SW480 (cell line): ENCODE measurements at places on chromosomes 7 and 10.

DNA sequence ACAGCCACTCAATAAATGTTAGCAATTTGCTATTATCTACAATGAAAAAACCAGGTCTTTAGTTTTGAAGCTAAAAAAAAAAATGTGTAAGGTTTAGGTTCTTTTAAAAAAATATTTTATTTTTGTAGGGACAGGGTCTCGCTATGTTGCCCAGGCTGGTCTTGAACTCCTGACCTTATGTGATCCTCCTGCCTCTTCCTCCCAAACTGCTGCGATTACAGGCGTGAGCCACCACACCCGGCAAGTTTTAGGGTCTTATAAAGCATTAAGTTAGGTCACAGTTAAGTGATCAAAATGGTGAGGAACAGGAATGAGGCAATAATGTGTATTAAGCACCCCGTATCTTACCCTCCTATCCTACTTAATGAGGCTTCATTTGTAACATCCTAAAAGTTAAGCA lies 774 bp downstream of the SEM1 start:
- DNase-seq = no peak

DNA sequence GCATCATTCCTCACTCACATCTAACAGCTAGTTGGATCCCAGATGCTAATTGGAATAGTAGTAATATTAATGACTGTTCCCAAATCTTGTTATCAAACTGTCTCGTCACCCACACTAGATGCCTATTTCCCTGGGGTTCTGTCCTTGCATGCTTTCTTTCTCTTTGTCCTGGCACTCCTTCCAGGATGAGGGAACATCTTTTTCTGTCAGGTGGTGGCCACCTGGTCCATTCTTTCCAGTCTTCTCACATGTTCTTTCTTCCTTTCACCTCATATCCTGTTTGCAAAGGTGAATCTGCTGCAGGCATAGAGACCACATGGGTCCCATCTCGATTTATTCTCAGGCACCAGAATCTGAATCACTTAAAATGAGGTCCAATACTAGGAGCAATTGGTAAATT lies 126.0 kb downstream of the CHN2 start:
- no peak for DNase-seq

- DNase-seq = peak; percentile 79
Measured at GRCh38 chr10:110600487-110601101, 33.1 kb downstream of the SMC3 start.

GRCh38 chr7:99191869-99192596 lies 15.9 kb downstream of the KPNA7 start:
- no peak for DNase-seq

DNA sequence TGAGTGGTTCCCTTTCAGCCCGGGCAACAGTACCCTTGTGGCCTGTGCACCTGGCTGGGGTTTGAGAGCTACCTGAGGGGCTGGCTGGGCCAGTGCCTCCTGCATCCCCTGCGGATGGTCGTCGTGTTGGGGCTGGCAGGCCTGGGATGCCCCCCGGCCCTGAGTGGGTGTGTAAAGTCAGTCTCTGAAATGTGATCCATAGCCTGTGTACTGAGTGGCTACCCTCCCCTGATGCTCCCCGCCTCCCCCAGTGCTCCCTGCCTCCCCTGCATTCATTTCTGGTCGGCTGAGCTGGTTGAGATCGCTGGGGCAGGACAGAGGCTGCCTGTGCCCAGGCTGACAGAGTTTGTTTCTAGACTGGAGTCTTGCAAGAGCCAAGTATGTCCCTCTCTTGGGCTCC lies 9.3 kb downstream of the ZNF316 start:
- DNase-seq = no peak

DNA sequence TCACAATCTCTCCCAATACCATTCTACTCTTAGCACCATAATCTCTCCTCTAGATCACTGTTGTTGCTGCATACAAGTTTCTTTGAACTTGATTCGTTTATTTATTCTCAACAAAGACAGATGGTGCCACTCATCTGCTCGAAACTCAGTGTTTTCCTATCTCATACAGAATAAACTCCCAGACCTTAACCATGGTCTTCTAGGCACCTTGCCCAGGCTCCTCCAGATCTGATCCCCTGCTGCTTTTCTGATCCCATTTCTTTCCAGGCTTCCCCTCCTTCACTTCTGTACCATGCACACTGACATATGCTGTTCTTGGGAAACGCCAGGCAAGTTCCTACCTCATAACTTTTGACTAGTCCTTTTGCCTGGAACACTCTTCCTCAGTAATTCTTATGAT lies 645.7 kb downstream of the DNAJB9 start:
- DNase-seq = no peak

- no peak for DNase-seq
Measured at GRCh38 chr7:1053002-1053411, 8.7 kb downstream of the GPR146 start.

GRCh38 chr10:26112532-26112931 lies 104.0 kb upstream of the GAD2 start:
- no peak for DNase-seq

DNA sequence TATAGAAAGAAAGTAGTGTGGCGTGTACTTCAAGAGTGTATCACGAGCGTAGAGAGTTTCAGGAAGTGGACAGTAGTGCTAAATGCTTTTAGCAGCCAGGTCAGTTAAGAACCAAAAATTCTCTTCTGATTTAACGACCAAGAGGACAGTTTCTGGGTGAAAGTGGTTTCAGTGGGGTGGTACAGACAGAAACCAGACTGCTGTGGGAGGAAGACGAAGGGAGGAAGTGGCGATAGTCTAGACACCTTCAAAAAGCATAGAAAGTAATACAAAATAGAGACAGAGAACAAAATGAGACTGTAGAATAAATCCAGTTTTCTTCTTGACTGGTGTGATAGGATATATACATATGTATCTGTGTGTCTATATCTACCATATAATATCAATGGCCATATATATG lies 93.5 kb downstream of the MBL2 start:
- DNase-seq = no peak

- no peak for DNase-seq
Measured at GRCh38 chr10:109959259-109960145, 36.2 kb upstream of the XPNPEP1 start.

DNA sequence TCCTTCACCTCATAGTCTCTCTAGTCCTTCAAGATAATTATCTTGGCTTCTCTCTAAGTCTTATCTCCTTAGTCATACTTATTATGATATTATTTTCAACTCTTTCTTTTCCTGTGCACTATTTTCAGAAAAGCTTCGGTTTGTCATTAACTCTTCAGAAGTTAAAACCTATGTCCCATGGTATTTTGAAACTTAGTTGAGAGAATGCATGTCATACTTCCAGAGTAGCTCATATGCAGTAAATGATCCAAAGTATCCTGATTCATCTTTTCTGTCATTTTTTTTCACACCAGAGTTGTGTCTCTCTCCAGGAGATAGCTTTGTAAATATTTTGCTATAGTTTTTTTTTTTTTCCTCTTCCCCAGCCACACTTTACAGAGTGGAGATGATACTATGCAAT lies 1008.6 kb downstream of the NRG3 start:
- DNase-seq = no peak

DNA sequence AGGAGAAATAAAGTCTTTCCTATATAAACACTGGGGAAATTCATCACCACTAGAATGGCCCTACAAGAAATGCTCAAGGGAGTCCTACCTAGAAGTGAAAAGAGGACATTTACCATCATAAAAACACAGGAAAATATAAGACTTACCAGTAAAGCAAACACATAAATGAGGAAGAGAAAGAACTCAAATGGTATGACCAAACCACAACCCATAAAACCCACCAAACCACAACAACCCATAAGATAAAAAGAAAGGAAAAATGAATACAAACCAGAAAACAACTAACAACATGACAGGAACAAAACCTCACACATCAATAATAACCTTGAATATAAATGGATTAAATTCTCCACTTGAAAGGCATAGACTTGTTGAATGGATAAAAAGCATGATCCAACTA lies 71.9 kb upstream of the DIP2C start:
- no peak for DNase-seq

DNA sequence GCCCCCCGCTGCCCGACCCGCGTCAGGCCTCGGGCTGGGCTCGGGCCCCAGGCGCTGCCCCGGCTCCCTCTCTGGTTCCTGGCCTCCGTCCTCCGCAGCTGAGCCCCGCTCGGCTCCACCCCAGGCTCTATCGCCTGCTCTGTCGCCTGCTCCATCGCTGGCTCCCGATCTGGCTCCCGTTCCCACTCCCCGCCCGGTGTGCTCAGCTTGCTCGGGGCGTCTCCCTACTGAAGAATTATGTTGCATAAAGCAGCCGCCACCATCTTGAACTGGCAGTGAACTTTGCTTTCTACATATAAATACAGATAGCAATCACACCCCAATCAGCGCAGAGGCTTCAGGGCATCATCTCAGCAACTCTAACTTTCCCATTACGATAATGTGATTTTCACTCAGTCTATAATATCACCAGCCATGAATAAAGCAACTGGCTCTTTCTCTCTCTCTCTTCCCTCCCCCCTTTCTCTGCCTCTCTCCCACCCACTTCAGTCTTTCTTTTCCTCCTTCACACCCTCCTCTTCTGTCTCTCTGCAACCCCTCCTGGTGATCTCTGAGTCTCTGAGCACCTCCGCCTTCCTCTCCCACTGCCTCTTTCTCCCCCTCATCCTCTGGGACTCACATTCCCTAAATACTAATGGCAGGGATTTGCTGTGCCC lies 43.3 kb upstream of the BTRC start:
- DNase-seq = no peak

- DNase-seq = no peak
Measured at GRCh38 chr7:37986908-37987330, 66.5 kb downstream of the EPDR1 start.

- DNase-seq = peak; percentile 75
Measured at GRCh38 chr10:87862679-87863052, 667 bp downstream of the KLLN start.

DNA sequence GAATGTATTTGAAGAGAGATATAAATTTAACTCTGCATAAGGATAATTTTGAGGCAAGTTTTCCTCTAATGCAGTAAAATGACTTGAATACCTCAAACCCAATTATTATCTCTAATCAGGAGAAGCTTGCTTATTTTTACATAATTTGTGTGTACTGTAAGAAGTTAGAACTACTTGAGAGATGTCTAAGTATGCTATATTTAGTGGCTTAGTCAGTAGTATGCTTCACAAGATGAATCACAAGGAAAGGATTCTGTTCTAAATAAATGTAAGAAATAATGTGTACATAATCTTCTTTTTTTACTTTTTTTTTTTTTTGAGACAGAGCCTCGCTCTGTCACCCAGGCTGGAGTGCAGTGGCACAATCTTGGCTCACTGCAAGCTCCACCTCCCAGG lies 13.7 kb downstream of the PHTF2 start:
- DNase-seq = no peak

DNA sequence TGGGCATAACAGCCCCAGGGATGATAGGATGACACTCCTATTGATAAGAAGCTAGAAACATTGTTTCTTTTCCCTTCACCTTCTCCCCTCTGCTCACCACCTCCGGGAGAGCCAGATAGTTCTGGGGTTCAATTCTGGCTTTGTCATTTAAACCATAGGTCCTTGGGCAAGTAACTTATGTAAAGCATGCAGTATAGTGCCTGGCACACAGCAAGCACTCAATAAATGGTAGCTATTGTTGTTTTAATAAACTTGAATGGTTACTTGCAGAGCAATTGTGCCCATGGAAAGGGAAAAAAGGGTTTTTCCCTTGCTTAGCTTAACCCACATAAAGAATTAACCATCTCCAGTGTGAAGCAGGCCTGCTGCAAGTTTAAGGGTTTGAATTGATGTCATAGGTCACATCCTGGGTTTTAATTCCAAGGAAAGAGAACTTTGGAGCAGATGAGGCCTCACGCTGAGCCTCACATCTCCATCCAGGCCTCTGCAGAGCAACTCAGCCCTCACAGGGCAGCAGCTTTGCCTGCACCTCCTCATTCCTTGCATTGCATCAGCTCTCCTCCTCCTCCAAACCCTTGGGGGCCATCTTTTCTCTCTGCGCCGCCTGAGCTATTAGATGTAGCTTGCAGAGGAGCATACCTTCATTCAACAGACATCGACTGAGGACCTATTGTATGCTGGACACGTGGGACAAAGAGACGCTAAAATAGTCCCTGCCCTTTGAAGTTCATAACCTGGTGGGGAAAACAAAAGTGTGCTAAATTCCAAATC lies 22.9 kb downstream of the ZNF775 start:
- DNase-seq = no peak

GRCh38 chr10:47306387-47307210 lies 6.6 kb downstream of the GDF10 start:
- DNase-seq = no peak

GRCh38 chr7:92843034-92843760 lies 6.8 kb upstream of the CDK6 start:
- no peak for DNase-seq

DNA sequence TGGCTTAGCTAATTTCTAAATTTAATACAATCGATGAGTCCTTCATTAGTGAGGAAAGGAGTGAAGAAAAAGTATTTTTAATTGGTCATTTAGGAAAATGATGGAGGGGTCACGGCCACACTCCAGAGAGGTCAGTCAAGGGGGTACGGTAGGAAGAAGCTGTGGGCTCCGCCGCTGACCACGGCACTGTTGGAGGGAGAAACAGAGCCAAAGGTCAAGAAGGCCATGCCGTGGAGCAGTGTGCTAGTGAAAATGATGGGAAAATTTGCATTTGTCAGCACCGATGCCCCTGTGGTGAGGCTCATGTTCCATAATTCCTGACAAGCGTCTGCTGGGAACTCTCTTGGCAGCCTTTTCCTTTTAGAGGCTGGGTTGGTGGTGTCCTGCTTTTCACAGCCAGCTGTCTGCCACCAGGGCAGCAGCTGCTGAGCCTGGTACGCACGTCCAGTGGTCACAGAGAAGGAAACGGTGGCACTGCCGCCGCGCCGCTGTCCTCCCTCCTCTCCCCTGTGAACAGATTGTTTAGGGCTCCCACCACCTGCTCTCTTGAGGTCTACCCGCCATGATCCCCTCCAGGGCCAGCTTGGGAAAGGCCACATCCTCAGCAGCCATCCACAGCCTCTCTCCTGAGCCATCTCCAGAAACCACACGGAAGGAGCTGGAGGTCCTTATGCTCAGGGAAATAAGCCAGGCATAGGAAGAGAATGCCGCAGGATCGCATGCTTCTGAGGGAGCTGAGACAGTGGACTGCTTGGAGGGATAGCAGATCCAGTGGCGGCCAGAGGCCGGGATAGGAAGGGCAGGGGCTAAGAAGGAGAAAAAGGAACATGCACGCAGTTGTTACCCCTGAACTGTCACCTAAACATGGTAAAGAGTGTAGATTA lies 263.7 kb upstream of the PPP2R2D start:
- DNase-seq = no peak

DNA sequence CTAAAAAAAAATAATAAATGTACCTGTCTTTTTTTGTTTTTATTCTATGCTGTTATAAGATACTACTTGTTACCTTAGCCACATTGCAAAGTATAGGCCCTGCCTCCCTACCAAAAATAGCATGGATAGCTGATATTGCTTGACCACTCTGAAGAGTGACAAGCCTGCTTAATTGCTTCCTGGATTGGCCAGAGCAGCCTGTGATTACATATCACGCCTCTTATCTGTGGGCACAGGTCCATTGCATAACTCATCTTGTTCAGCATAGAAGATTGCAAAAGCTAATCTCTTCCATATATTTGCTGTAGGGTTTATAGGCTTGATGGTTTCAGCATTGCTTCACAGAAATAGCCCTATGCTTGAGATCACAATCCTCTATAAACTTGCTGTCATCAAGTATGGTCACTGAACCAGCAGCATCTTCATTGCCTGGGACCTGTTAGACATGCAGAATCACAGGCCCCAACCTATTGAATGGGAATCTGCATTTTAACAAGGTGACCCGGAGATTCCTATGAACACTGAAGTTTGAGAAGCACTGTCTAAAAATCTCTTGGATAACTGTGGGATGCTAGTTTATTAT lies 280.8 kb upstream of the CDC14C start:
- no peak for DNase-seq

- DNase-seq = no peak
Measured at GRCh38 chr10:89741126-89741762, 39.9 kb downstream of the KIF20B start.
